ENCODE measurements at places on chromosomes 3 and 15. TPM values are rescaled to one million over a fixed set of nuclear protein-coding genes. Genes with fewer than 3 reads are reported as not detected.

The NPHP3 gene
- 11.4 TPM for total RNA-seq

The METTL6 gene
- 14.0 TPM for total RNA-seq

The OIP5 gene
- total RNA-seq: 9.5 TPM

The DAZL gene
- not detected for total RNA-seq

The UNC13C gene
- total RNA-seq: not detected

The CPEB1 gene
- 0.10 TPM for total RNA-seq

The ACTC1 gene
- not detected for total RNA-seq

The SNX1 gene
- 80.7 TPM for total RNA-seq

The SKOR1 gene
- 0.15 TPM for total RNA-seq

The TJP1 gene
- not detected for total RNA-seq

The DZIP1L gene
- not detected for total RNA-seq

The SPSB4 gene
- not detected for total RNA-seq

The IMPG2 gene
- total RNA-seq: 0.07 TPM

The SPG21 gene
- total RNA-seq: 68.0 TPM

The FRMD5 gene
- total RNA-seq: 0.37 TPM

The EBLN2 gene
- total RNA-seq: 5.0 TPM

The ZSCAN29 gene
- total RNA-seq: 13.9 TPM

The SEMA5B gene
- not detected for total RNA-seq

The MESP2 gene
- total RNA-seq: not detected

The GCSAM gene
- 14.6 TPM for total RNA-seq

The ARHGAP31 gene
- total RNA-seq: 3.7 TPM

The CFAP161 gene
- total RNA-seq: not detected

The AHSG gene
- not detected for total RNA-seq

The ADPRH gene
- total RNA-seq: 3.1 TPM

The ZMYND10 gene
- 0.54 TPM for total RNA-seq

The GCHFR gene
- total RNA-seq: 28.1 TPM

The TRH gene
- not detected for total RNA-seq

The C15orf62 gene
- 0.33 TPM for total RNA-seq

The GRIP2 gene
- not detected for total RNA-seq

The TMEM207 gene
- not detected for total RNA-seq

The LRRK1 gene
- total RNA-seq: 0.20 TPM

The CYP11A1 gene
- not detected for total RNA-seq

The MEX3B gene
- 0.57 TPM for total RNA-seq

The UACA gene
- 3.9 TPM for total RNA-seq

The CYP1A1 gene
- 0.12 TPM for total RNA-seq

The UMPS gene
- total RNA-seq: 34.1 TPM

The CHST2 gene
- 4.2 TPM for total RNA-seq

The KLF15 gene
- 0.89 TPM for total RNA-seq

The OR5K4 gene
- not detected for total RNA-seq

The HRG gene
- not detected for total RNA-seq

The TEX9 gene
- total RNA-seq: 1.1 TPM

The GOLGA6L1 gene
- not detected for total RNA-seq

The CHRNA7 gene
- total RNA-seq: not detected

The HRH1 gene
- total RNA-seq: 0.07 TPM

The UQCC5 gene
- 13.1 TPM for total RNA-seq

The ZIC4 gene
- total RNA-seq: not detected

The KLHL6 gene
- total RNA-seq: 82.4 TPM
